ENCODE measurements at places on chromosomes 5 and 9. TPM values are rescaled to one million over a fixed set of nuclear protein-coding genes. Genes with fewer than 3 reads are reported as not detected.

Gene BARX1
- total RNA-seq, result not detected

Gene AIF1L
- total RNA-seq, result 16.0 TPM

Gene SLC6A7
- total RNA-seq, result not detected

Gene IL4
- total RNA-seq, result not detected

Gene TTC33
- 14.9 TPM for total RNA-seq

Gene LURAP1L
- 29.2 TPM for total RNA-seq

Gene CD274
- total RNA-seq, result 16.5 TPM

Gene TMEM215
- total RNA-seq, result 0.09 TPM

GRCh38 chr5:173029499-173029921, 26.6 kb upstream of the CREBRF start:
- H3K27ac ChIP-seq, result peak overlapping the region; percentile 65
- no peaks in the 10 kb centered on the region for H3K27me3 ChIP-seq
- DNase-seq, result no peak
- H3K36me3 ChIP-seq, result peaks cover 3% of the 10 kb centered on the region
- peaks cover 30% of the 10 kb centered on the region for H3K4me1 ChIP-seq

DNA sequence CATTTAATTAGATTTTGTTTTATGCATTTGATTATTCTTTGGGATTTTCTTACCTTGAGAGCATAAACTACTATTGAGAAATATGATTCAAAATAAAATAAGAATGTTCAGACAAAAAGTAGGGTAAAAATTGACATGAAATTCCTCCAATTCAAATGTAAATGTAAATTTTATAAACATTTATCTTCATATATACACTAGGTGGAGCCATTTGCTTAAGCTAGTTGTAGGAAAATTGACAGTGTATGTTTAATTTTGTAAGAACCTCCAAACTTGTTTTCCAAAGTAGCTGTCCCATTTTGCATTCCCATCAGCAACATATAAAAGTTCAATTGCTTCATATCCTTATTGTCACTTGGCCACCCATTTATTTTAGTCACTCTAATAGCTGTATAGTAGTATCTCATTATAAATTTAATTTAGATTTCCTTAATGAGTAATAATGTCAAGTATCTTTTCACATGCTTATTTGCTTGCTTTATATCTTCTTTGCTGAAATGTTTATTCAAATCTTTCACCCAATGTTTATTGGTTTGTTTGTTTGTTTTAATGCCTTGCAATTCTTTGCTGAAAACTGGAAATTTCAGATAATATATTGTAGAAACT, 37.6 kb upstream of the SLCO6A1 start:
- no peak overlapping the region for H3K27ac ChIP-seq
- H3K4me1 ChIP-seq, result no peaks in the 10 kb centered on the region
- H3K27me3 ChIP-seq, result no peaks in the 10 kb centered on the region

DNA sequence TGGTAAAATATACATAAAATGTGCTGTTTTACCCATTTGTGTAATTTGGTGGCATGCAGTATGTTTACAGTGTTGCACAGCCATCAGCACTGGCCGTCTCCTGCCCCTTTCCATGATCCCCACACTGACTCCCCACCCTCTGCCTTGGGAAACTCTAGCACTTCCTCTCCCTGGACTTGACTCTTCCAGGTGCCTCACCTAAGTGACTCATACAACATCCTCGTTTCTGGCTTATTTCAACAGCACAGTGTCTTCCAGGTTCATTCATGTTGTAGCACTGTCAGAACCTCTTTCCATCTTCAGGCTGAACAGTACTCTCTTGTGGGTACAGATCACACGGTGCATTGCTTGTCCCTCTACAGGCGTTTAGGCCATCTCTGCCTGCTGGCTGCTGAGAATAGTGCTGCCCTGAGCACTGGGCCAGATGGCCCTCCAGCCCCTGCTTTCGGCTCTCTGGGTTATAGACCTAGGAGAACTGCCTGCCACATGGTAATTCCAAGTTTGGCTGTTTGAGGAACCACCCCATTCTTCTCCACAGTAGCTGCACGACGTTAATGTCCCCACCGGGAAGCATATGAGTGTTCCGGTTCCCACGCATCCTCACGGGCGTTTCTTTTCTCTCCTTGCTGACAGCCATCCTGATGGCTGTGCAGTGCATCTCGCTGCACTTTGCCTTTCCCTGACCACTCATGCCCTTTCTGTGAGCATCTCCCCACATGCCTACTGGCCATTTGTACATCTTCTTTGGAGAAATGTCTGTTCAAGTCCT, 211.8 kb downstream of the FANCC start:
- no peak overlapping the region for H3K27ac ChIP-seq
- H3K4me1 ChIP-seq, result no peaks in the 10 kb centered on the region
- DNase-seq, result peak; percentile 6
- no peaks in the 10 kb centered on the region for H3K27me3 ChIP-seq
- no peak overlapping the region for H3K4me3 ChIP-seq

DNA sequence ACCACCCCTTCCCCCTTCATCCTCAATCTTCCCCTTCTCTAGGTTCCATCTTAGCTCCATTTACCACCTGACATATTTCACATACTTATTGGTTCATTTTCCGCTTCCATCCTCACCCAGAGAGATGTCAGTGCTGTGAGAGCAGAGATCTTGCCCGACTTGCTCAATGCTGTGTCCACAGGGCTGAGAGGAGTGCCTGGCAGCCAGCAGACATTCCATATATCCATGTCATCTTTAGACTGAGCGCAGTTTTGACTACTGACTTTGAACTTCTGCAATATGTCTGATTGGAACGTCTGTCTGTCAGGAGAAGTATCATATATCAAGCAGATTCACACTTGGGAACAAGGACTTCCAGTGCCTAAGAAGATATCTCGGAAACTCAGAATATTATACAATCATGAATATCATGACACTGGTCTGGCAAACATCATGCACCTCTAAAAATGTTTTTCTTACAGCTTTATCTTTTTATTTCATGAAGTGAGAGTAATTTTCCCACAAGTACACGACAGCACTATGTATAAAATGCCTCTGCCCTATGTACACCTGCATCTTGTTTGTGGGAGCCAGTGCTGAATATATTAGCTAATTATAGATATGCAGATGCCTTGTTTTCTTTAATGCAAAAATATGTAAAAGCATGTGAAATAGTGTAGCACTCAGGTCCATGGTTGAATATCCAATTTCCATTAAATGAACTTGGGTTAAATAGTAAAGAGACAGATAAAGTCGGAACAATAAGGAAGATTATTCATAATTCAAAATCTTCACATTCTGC, 454.0 kb upstream of the DAP start:
- H3K4me3 ChIP-seq, result no peak overlapping the region
- no peaks in the 10 kb centered on the region for H3K4me1 ChIP-seq
- no peak overlapping the region for H3K27ac ChIP-seq
- H3K36me3 ChIP-seq, result no peaks in the 10 kb centered on the region
- H3K27me3 ChIP-seq, result no peaks in the 10 kb centered on the region

- no peak for DNase-seq
- no peak overlapping the region for H3K27ac ChIP-seq
- no peaks in the 10 kb centered on the region for H3K36me3 ChIP-seq
- no peaks in the 10 kb centered on the region for H3K27me3 ChIP-seq
These were observed 978.4 kb downstream of the TLE4 start for GRCh38 chr9:80550181-80550580.

DNA sequence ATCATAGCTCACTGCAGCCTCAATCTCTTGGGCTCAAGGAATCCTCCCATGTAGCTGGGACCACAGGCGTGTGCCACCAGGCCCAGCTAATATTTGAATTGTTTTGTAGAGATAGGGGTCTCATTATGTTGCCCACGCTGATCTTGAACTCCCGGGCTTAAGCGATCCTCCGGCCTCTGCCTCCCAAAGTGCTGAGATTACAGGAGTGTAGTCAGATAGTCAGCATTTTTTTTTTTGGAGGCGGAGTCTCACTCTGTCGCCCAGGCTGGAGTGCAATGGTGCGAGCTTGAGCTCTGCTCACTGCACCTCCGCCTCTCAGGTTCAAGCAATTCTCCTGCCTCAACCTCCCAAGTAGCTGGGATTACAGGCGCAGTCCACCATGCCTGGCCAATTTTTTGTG, 1.6 kb upstream of the SAR1B start:
- H3K27ac ChIP-seq, result no peak overlapping the region
- no peak for DNase-seq
- H3K36me3 ChIP-seq, result peaks cover 10% of the 10 kb centered on the region
- H3K4me3 ChIP-seq, result no peak overlapping the region

DNA sequence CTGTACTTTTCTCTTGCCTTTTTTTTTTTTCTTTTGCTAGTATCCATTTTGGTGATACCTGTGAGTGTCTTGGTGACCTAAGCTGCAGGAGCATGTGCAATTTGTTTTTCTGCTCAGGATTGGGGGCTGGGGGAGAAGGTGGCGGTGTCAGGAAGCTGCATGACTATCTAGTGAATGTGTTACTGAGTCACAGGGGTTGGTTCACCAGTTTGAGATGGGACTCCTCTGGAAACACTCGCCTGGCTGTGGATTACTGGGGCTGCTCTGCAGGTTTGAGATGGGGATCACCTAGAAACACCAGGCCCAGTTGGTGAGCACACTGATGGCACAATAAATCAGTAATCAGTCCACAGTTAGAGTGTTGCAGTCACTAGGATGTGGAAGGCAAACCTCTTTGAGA, 447.9 kb downstream of the SPATA31D1 start:
- H3K4me1 ChIP-seq, result no peaks in the 10 kb centered on the region
- no peak for DNase-seq
- H3K27ac ChIP-seq, result no peak overlapping the region
- H3K27me3 ChIP-seq, result no peaks in the 10 kb centered on the region

- H3K27me3 ChIP-seq, result no peaks in the 10 kb centered on the region
- H3K36me3 ChIP-seq, result no peaks in the 10 kb centered on the region
- peaks cover 18% of the 10 kb centered on the region for H3K4me1 ChIP-seq
- DNase-seq, result no peak
These were observed 253.6 kb downstream of the MAST4 start for GRCh38 chr5:66849803-66850202.

- peaks cover 52% of the 10 kb centered on the region for H3K36me3 ChIP-seq
- no peak overlapping the region for H3K4me3 ChIP-seq
- H3K27ac ChIP-seq, result no peak overlapping the region
- no peaks in the 10 kb centered on the region for H3K27me3 ChIP-seq
These were observed 13.3 kb downstream of the ARAP3 start for GRCh38 chr5:141668601-141669265.

DNA sequence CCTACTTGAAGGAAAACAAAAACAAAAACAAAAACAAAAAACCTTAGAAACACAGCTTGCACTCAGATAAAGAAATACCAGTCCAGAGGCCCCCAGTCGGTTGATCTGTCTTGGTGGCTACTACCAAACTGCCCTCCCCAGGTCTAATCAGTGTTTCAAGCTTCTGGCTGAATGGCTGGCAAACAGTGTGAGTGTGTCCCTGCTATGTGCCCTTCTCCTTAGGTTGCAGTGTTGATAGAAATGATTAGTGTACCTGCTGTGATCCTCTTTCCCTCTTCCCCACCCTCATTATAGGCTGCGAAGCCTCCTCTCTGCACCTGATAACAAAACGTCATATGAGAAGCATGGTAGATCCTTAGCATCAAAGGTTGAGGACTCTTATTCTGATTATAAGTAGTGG, 12.8 kb downstream of the NR4A3 start:
- H3K4me1 ChIP-seq, result no peaks in the 10 kb centered on the region
- no peak overlapping the region for H3K4me3 ChIP-seq
- H3K36me3 ChIP-seq, result no peaks in the 10 kb centered on the region
- H3K27ac ChIP-seq, result no peak overlapping the region

- peak within 1 kb of the TSS; percentile 31 for H3K27ac ChIP-seq
- no peaks in the 10 kb centered on the region for H3K36me3 ChIP-seq
- H3K4me3 ChIP-seq, result peak within 1 kb of the TSS; percentile 58
- DNase-seq, result peak; percentile 71
- H3K4me1 ChIP-seq, result peaks cover 4% of the 10 kb centered on the region
- H3K27me3 ChIP-seq, result peaks cover 22% of the 10 kb centered on the region
These were observed at the start of gene TMEM171 for GRCh38 chr5:73120222-73121118. TMEM171 (plus strand) TSS chr5:73120575; CDS start chr5:73123374, 2,799 bp downstream.

DNA sequence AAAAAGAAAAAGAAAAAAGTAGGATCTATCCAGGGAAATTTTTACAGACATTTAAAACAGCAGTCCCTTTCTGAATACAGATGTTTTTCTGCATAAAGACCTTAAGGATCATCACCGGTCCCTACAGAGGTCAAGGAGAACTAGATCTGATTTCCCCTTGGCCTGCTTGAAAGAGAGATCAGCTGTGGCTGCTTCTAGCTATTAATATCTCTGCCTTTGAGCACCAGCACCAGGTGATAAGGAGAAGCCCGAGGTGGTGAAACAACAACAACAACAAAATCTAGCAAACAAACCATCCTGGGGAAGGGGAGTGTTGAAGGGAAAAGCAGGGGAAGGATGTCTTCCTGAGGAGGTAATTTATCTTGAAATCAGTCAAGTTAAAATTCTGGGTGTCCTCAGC, 42.1 kb downstream of the ZNF366 start:
- peaks cover 10% of the 10 kb centered on the region for H3K4me1 ChIP-seq
- no peak overlapping the region for H3K4me3 ChIP-seq
- no peaks in the 10 kb centered on the region for H3K27me3 ChIP-seq
- no peak overlapping the region for H3K27ac ChIP-seq
- DNase-seq, result no peak

DNA sequence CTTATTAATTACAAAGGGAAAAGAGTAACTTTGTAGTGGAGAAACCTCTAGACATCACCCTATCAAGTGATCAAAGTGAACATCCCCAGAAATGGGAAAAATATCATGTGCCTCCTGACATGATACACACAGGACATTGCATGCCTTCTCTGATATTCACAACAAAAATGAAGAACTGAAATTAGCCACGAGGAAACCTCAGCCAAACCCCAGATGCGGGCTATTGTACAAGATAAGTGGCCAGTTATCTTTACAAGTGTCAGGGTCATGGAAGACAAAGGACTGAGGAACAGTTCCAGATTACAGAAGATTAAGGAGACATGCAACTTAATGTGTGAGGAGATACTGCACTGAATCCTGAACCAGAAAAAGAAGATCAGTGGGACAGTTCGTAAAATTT, 23.8 kb upstream of the NPM1 start:
- no peaks in the 10 kb centered on the region for H3K4me1 ChIP-seq
- no peak overlapping the region for H3K4me3 ChIP-seq
- H3K36me3 ChIP-seq, result no peaks in the 10 kb centered on the region
- no peak overlapping the region for H3K27ac ChIP-seq
- H3K27me3 ChIP-seq, result peaks cover 9% of the 10 kb centered on the region
- DNase-seq, result no peak

- no peaks in the 10 kb centered on the region for H3K4me1 ChIP-seq
- H3K27me3 ChIP-seq, result peaks cover 49% of the 10 kb centered on the region
These were observed 53.7 kb downstream of the PAX5 start for GRCh38 chr9:36980148-36980974.

- H3K27me3 ChIP-seq, result no peaks in the 10 kb centered on the region
- no peaks in the 10 kb centered on the region for H3K4me1 ChIP-seq
- DNase-seq, result no peak
- no peak overlapping the region for H3K4me3 ChIP-seq
These were observed 55.8 kb downstream of the FBXO4 start for GRCh38 chr5:41980870-41981269.

DNA sequence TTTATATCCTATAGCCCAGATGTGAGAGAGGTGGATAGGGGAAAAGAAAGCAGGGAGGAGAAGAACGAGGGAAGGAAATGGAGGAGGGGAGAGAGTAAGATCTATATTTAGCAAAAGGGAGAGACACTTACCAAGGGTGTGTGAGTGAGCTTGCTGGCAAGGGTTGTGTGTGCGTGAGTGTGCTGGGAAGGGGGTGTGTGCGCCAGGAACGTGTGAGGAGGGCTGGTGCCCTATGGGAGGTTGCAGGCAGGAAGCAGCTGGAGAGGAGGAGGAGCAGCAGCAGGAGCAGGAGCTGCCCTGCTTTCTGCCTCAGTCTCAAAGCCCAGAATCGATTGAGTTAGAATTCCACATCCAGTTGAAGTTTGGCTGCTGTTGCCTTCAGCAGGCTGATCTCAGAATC, 148.3 kb upstream of the RUSC2 start:
- peak; percentile 59 for DNase-seq
- H3K4me1 ChIP-seq, result peaks cover 29% of the 10 kb centered on the region
- peaks cover 11% of the 10 kb centered on the region for H3K36me3 ChIP-seq
- H3K27ac ChIP-seq, result peak overlapping the region; percentile 51
- H3K4me3 ChIP-seq, result peak overlapping the region; percentile 34
